Breast epithelium (tissue), 4 donors: ENCODE measurements at places on chromosomes 6 and 20.

DNA sequence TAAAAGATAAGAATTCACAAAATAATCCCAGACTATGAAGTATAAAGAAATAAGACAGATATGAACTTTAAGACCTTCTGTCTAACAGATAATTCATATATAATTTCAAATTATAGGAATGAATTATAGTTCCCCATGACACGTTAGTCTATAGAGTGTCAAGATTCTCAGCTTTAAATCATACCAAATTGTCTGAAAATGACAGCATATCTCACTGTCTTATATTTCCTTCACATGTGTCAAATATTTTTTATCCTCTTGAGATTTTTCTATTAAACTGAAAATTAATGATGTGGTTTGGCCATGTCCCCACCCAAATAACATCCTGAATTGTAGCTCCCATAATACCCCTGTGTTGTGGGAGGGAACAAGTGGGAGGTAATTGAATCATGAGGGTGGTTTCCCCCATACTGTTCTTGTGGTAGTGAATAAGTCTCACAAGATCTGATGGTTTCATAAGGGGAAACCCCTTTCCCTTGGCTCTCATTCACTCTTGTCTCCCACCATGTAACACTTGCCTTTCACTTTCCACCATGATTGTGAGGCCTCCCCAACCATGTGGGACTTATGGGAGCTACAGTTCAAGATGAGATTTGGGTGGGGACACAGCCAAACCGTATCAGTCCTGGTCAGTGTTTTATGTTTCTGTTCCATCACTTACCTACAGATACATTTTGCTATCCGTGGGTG, 825.3 kb upstream of the GJE1 start:
- no peak for DNase-seq

GRCh38 chr6:110658631-110659211, 156.5 kb downstream of the CDK19 start:
- DNase-seq, result no peak

- no peak for DNase-seq
Measured at GRCh38 chr6:94953867-94954631, 623.3 kb upstream of the MANEA start.

GRCh38 chr6:79372757-79373156, 138.3 kb upstream of the HMGN3 start:
- DNase-seq, result no peak

GRCh38 chr6:87197547-87197946, 42.2 kb downstream of the ZNF292 start:
- no peak for DNase-seq

DNA sequence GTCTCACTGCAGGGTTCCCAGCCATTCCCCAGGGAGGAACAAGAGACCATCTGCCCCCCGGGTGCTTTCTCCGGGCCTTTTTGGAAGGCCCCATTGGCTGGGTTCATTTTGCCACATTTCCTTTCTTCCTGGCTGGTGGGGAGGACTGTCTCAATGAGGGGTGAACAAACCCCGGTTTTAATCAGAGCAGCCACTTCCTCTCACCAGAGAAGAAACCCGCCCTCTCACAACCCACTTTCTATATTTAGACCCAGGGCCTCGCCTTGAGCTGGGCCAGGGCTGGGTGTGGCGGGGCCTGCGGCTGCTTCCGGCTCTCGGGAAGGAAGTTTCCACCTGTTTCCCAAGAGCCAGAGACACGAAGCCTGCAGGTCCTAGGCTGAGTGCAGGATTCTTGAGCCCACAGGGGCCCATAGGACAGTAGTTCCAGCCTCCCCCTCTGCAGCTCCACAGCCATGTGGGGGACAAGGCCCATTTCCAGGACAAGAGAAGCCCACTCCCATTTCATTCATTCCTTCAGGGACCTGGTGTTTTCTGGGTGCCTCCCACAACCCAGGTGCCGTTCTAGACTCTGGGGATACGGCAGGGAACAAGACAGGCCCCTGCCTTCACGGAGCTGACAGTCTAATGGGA, 41.8 kb downstream of the RBM38 start:
- DNase-seq, result no peak

DNA sequence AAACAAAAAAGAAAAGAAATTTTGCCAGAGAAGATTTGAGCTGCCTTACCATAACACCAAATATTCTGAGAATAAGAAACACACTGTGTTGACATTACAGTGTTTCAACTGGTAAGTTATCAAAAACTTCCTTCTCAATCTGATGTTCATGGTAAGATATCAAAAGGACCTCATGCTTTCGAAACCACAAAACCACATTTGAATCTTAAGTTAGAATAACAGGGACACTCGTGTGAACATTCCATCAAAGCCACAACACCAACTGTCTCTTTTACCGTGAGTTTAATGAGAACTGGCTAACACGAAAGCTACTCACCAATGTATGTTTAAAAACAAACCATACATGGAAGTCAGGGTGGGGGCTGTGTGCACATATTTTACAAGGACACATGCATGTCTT, 73.0 kb upstream of the OPRM1 start:
- DNase-seq, result no peak

DNA sequence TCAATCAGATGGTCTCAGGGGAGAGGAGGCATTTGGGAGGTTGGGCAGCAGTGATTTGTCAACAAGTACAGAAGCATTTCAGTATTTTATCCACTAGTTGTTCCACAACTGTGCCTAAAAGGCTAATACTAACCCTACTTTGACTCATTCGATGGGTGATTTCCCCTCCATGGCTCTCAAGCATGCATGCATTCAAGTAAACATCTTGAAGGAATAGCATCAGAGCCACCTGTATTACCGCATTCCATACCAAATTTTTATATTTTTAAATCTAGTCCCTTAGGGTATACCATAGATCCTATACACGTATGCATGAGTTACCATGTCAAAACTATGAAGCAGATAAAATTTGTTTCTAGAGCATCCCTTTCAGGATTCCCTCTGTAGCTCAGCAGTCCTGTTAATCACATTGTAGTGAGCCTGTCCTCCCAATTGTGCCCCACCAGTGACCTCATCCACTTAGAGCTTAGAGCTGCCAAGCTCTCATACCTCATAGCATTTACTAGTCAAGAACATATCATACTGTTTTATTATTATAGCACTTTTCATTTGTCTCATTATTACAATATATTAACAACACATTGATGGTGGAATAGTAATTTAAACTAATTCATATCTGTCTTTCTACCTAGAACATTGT, 213.8 kb downstream of the LAMA2 start:
- DNase-seq, result no peak

DNA sequence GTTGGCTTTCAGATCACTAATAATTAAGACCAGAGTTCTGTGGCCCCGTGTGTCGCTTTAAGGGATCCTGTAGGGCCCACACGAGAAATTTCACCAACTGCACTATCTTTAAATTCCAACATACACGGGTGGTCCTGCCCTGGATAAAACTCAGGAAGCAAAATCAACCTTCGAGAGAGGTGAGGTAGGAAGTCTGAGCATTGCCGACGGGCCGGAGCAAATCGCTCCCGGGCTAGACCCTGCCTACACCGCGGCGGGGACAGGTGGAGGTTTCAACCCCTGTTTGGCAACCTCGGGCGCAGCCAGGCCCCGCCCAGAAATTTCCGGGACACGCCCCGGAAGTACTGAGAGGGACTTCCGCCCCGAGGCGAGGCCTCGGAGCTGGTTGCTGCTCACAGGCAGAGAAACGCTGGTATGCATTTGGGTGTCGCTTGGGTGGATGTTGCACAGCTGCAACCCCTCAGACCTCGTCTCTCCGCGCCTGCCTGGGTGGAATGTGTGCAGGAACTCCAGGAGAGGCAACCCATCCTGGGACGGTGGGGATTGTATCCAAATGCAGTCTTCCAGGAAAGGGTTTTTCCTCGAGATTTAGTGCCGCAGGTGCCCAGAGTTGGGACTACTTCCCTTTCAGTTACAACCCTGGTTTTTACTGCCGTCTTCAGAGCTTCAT, 19.9 kb downstream of the ZKSCAN8 start:
- DNase-seq, result peak; percentile 56

DNA sequence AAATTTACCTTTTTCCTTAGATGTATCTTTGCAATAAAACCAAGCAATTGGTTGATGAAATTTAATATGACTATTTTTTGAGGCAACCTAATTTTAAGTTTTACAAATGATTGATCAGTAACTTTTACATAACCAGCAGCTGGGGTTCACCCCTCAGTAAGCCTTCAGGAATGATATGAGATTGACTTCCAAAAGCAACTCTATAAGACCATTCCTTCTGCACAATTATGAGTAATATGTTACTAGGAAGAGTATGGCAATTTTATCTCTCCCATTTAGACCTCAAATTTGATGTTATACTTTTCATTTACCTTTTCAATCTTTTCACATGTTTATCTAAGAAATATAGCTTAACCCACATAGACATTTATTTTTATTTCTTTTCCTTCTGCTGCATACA, 1546.3 kb downstream of the HACE1 start:
- DNase-seq, result no peak

- DNase-seq, result peak; percentile 44
Measured at GRCh38 chr20:10219452-10219791, 792 bp downstream of the SNAP25 start.

DNA sequence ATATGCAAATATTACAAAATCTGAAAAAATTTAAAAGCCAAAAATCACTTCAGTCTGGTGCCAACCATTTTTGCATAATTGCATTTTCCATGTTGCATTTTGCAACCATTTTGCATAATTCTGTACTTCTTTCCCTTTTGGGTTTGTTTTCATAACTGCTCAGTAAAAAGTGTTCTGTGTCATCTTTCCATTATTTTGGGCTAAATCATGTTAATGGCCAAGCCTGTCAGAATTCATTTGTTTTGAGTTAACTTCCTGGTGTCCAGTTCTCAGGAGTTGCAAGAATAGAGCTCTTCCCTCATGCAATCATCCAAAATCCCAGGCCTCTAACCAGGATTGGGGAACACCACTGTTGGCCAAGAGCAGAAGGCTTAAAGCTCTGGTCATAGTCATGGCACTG, 133.6 kb downstream of the MTHFD1L start:
- no peak for DNase-seq

DNA sequence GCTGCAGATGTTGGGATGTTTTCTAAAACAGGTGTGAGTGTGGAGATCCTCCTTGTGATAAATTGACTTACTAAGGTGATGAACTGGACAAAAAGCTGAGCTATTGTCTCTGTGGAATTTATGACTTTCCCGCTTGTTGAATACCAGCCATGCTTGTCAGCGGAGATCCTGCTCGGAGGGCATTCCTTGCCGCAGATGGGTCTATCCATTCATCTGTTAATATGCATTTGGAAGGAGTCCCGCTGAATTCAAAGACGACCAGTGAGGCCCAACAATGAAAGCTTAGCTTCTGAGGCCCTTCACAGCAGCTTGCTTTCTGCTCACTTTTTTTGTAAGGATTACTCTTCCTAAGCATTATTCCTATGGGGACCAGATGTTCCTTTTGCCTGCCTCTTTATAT, 124.9 kb downstream of the TIAM2 start:
- no peak for DNase-seq

DNA sequence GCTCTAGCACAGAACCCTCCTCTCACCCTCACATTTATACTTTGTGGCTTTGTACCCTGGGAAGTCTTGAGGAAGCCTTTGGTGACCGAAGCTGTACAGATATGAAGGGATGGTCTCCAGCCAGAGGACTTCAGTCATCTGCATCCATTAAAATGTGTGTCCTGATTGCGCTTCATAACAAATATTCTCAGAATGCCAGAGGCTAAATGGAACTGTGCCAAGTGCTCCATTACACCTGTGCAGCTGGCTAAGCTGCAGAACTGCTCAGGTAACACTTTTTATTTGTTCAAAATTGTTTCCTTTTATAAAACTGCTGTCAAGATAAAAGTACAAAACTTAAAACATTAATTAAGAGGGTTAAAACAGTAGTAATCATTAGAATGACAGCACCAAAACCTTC, 22.3 kb downstream of the TPBG start:
- DNase-seq, result no peak

DNA sequence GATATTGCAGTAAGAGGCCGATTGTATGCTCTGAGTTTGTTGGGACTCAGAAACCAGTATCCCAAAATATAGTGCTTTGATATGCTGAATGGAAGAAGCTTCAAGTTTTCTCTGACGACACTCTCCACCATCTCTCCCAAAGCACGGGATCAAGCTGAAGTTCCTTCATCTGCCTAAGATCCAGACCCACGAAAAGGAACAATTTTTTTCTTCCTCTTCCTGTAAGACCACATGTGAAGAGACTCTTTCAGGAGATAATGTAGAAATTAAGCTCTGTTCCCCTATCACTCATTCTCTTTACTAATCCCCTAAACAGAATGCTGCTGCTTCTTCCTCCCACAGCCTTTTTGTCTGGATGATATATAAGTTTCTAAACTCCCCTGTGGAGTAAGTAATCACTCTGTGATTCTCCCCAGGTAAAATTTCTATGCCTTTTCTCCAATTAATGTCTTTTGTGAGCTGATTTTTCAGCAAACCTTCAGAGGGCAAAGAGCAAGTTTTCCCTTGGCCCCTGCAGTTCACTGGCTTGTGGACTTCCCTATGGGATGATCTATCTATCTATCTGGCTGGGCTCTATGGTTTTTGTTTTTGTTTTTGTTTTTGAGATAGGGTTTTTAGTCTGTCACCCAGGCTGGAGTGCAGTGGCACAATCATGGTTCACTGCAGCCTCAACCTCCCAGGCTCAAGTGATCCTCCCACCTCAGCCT, 13.5 kb upstream of the PNRC1 start:
- DNase-seq, result no peak

GRCh38 chr20:33387177-33387576, 14.1 kb downstream of the CDK5RAP1 start:
- no peak for DNase-seq

- DNase-seq, result no peak
Measured at GRCh38 chr6:107061125-107062020, 33.4 kb downstream of the MTRES1 start.

- no peak for DNase-seq
Measured at GRCh38 chr6:161135695-161136591, 137.9 kb downstream of the AGPAT4 start.

DNA sequence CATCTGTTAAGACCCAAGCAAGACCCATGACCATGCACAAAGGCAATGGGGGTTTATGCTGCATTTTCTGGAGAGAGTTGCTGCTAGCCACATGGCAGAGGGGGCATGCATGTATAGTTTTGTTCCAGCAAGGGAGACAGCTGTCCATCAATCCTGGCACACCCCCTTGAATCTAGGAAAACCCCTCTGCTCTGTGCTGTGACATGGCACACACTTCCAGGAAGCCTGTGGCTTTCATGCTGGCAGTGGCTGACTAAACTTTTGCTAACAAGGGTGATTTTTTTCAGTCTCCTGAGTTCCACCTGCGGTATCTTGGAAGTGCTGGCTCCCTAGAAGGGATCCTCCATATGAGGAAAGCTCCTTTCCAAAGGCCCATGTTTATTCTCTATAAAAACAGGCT, 9.1 kb upstream of the CST4 start:
- DNase-seq, result no peak

- DNase-seq, result no peak
Measured at GRCh38 chr20:1013566-1014340, 11.6 kb upstream of the RSPO4 start.

DNA sequence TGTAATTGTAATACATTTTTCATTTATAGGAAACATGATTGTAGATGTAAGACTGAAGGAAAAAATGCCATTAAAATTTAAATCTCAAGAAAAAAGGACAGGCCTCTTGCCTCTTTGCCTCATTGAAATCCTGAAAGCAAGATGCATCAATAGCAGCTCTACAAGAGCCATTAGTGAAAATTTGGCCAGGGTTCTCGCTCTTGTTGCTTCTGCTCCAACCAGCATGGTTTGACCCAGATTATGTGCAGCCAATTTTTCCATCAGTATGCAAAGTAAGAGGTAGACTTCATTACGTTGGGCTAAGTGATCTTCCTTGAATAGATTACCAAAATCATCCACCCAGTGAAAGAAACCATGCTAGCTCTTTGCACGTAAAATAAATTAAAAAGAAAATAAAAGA, 106.6 kb downstream of the SGK1 start:
- DNase-seq, result no peak

- DNase-seq, result no peak
Measured at GRCh38 chr6:170022827-170023619, 267.9 kb downstream of the DLL1 start.
